ENCODE measurements at places on chromosomes 3 and 15. TPM values are rescaled to one million over a fixed set of nuclear protein-coding genes. Genes with fewer than 3 reads are reported as not detected.

Gene ZMAT3
- 15.1 TPM for polyA plus RNA-seq

Gene TICRR
- polyA plus RNA-seq, result not detected

Gene TMEM40
- not detected for polyA plus RNA-seq

Gene DPH6
- 16.9 TPM for polyA plus RNA-seq

GRCh38 chr15:44550256-44550655 lies 13.3 kb downstream of the EIF3J start:
- H3K4me3 ChIP-seq, result no peak overlapping the region
- peaks cover 17% of the 10 kb centered on the region for H3K4me1 ChIP-seq
- DNase-seq, result peak; percentile 16
- H3K36me3 ChIP-seq, result peaks cover 6% of the 10 kb centered on the region
- H3K27ac ChIP-seq, result peak overlapping the region; percentile 15

DNA sequence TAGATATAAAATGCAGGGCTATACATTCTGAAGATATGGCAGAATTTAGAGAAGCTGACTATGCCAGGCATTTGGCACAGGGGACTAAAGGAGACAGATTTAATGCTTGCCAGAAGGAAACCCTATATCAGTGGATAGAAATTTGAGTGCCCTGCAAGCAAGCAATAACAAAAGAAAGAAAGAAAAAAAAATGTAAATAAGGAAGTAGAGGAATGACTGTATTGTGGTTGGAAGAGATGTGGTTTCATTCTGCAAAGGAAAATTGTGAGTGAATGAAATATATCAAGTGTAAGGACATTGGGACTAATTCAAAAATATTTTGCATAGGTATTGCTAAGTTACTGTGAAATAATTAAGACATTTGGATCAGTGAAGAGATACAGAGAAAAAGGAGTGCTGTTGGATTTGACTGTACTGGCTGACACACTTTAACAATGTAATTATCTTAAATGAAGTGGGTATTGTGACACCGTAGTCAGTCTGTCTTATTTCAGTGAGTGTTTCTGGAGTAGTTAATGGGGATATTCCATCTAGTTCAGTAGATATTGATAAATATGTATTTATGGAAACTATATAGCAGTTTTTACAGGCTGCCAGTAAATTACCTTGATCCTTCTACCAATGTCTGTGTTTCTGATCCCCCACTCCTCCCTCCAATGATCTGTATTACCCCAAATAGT lies 418.2 kb downstream of the CNTN4 start:
- H3K4me3 ChIP-seq, result no peak overlapping the region
- DNase-seq, result no peak
- no peaks in the 10 kb centered on the region for H3K4me1 ChIP-seq
- H3K36me3 ChIP-seq, result no peaks in the 10 kb centered on the region
- H3K27me3 ChIP-seq, result no peaks in the 10 kb centered on the region

GRCh38 chr15:98614681-98615080 lies 33.7 kb upstream of the IGF1R start:
- H3K4me3 ChIP-seq, result no peak overlapping the region
- no peak overlapping the region for H3K27ac ChIP-seq

DNA sequence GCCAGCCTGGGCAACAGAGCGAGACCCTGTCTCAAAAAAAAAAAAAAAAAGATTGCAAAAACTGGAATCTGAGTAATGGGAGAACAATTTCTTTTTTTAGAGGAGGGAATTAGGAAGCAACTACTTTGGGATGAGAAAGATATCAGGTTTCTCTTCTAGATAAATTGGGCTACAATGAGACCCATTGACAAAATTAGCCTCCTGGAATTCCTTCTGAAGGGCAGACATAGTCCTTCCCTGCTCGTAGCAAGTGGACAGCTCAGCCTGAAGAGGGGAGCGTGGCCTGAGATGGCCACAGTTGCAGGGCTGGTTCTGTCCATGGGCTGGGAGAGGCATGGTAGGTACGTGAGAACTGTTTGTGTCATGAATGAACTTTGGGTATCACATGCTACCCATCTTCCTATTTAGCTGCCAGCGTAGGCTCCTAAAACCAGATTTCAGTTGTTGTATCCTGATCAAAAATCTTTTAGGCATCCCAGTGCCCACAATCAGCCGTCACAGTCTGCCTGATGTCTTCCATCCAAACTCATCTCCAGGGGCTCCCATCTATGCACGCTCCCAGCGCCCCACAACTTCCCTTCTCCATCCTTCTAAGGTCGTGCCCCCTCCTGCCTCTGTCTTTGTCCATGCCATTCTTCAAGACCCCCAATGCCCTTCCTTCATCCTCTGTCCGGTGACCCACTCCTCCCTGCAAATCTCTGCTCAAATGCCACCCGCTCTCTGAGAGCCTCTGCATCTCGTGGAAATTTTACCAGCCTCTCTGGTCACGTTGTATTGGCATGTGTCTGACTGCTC lies 92.0 kb upstream of the NR2E3 start:
- no peak for DNase-seq
- H3K4me1 ChIP-seq, result no peaks in the 10 kb centered on the region
- no peak overlapping the region for H3K27ac ChIP-seq
- H3K36me3 ChIP-seq, result no peaks in the 10 kb centered on the region
- peaks cover 6% of the 10 kb centered on the region for H3K27me3 ChIP-seq

DNA sequence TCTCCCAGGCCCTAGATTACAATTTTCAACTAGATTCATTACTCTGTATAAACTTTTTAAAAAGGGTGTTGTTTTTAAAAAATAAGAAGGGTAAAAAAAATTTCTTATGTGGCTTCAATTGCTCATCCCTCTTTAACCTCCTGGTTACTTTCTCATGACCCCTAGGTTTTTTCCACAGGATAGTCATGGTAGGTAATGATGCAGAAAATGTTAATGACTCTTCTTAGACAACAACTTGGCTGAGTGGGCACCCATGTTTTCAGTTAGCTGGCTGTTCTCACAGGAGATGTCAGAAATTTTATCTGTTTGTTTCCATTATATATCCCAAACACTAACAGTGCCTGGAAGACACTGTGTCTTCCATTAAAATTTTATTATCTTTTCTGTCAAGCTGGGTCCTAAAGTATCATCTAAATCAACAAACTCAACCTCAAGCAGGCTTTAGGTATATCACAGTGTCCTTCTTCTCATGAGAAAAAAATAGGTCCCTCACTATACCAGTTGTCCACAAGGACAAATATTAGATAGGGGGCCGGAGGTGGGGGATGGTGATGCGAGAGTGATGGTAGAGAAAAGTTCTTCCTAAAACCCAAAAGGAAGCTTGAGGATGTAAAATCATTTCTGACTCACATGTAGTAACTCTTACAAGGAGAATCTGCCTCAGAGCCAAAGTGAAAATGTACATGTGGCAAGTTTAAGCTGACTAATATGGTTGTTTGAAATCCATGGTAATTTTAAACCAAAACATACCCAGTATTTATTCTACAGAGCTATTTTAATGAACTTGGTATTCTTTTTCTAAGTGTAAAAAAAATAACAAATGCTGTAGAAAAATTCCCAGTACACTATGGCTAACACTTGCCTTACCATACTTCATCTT lies 43.3 kb downstream of the PLOD2 start:
- H3K4me3 ChIP-seq, result no peak overlapping the region
- H3K27me3 ChIP-seq, result no peaks in the 10 kb centered on the region
- no peak overlapping the region for H3K27ac ChIP-seq

- peaks cover 4% of the 10 kb centered on the region for H3K36me3 ChIP-seq
- no peak overlapping the region for H3K27ac ChIP-seq
- no peak overlapping the region for H3K4me3 ChIP-seq
- H3K27me3 ChIP-seq, result no peaks in the 10 kb centered on the region
- no peaks in the 10 kb centered on the region for H3K4me1 ChIP-seq
Measured at GRCh38 chr15:82554351-82554750, 14.1 kb upstream of the RPS17 start.

DNA sequence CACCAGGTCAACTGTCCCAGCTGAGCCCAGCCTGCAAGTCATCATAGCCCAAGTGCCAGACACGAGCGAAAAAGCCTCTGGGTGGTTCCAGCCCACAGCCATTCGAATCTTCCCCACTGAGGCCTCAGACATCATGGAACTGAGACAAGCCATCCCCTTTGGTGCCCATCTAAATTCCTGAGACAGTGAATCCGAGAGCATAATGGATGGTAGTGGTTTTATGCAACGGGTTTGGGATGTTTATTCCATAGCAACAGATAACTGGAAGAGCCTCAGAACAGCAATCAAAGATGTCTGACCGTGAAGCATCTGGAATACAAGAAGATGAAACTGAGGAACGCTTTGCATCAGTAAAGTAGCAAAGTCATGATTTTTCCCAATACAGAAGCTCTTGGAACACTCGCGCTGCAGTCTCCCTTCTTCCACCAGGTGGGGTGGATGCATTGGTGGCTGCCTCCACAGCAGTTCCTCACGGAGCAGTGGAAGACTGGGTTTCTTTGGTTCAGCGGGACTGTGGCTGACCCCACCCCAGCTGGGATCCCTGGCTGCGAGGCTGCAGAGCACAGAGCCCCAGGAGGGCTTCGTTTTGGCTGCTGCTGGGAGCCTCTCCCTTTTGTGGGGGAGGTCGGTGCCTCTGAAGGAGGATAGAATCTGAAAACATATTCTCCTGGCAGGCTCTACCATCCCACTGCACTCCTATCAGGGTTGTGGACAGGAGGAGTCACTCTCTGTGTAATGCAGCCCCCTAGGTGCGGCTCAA lies 26.4 kb upstream of the PDE8A start:
- peaks cover 7% of the 10 kb centered on the region for H3K27me3 ChIP-seq
- peak; percentile 69 for DNase-seq
- no peak overlapping the region for H3K27ac ChIP-seq
- H3K4me3 ChIP-seq, result no peak overlapping the region
- peaks cover 10% of the 10 kb centered on the region for H3K4me1 ChIP-seq

DNA sequence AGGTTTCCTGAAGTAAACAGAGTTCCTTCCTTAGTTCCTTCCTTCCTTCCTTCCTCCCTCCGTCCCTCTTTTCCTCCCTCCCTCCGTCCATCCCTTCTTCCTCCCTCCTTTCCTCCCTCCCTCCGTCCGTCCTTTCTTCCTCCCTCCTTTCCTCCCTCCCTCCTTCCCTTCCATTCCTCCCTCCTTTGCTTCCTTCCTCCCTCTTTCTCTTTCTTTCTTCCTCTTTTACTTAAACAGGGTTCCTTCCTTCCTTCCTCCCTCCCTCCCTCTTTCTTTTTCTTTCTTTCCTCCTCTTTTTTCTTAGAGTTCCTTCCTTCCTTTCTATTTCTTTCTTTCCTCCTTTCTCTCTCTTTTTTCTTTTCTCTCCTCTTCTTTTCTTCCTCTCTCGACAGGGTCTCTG lies 35.2 kb downstream of the ATR start:
- H3K27ac ChIP-seq, result no peak overlapping the region
- H3K4me1 ChIP-seq, result no peaks in the 10 kb centered on the region
- H3K27me3 ChIP-seq, result no peaks in the 10 kb centered on the region

DNA sequence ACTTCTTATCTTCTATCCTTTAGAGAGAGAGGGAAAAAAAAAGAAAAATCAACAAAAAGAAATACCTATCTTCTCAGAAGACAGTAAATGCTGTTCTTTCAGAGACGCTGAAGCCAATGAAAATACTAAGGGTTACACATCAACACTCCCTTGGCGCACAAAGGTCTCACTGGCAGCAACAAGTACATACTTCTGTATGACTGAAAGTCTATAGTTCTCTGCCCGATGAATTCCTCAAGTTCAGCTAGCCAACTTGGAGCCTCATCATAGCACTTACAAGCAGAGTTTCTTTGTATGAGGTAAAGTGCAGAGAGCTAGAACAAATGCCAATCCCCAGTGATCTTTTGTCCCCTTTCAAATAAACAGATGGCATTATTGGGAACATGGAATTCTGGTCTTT lies 62.7 kb downstream of the CPNE4 start:
- DNase-seq, result no peak
- H3K4me1 ChIP-seq, result no peaks in the 10 kb centered on the region
- no peaks in the 10 kb centered on the region for H3K36me3 ChIP-seq
- peaks cover 4% of the 10 kb centered on the region for H3K27me3 ChIP-seq

GRCh38 chr3:173410436-173410835 lies 12.9 kb downstream of the NLGN1 start:
- no peak for DNase-seq
- H3K27ac ChIP-seq, result no peak overlapping the region
- H3K36me3 ChIP-seq, result no peaks in the 10 kb centered on the region
- H3K27me3 ChIP-seq, result peaks cover 2% of the 10 kb centered on the region
- H3K4me3 ChIP-seq, result no peak overlapping the region
- H3K4me1 ChIP-seq, result no peaks in the 10 kb centered on the region

- no peak for DNase-seq
- no peak overlapping the region for H3K27ac ChIP-seq
- H3K4me3 ChIP-seq, result no peak overlapping the region
- H3K4me1 ChIP-seq, result no peaks in the 10 kb centered on the region
Measured at GRCh38 chr15:41610048-41610447, 50.2 kb upstream of the MGA start.

DNA sequence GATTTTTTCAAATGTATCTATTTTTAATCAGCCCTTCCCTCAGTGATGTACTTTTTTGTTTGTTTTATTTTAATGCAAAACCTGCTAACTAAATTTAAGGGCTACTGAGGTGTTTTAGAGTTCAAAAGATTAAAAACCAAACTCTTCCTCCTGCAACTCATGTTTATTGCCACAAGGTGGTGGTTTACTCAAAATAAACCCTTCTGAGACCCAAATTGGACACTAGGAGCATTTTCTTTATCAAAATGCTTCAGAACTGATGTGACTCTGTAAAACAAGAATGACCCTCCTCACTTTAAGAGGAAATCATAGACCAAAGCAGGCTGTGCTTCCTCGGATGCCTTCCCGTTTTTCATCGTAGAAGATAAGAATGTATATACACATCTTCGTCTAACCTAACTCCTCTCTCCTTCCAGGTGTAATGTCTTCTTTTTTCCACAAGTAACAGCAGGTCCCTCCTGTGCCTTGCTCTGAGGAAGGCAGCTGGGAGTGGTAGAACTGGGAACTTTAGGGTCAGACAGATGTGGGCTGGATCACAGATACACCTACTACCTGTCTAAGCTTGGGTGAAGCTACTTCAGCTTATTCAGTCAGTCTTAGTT lies 2.9 kb upstream of the NME9 start:
- DNase-seq, result peak; percentile 21
- H3K36me3 ChIP-seq, result no peaks in the 10 kb centered on the region
- H3K4me1 ChIP-seq, result peaks cover 14% of the 10 kb centered on the region
- H3K27ac ChIP-seq, result peak overlapping the region; percentile 20
- peaks cover 2% of the 10 kb centered on the region for H3K27me3 ChIP-seq
- no peak overlapping the region for H3K4me3 ChIP-seq

GRCh38 chr15:39854161-39854560 lies 65.9 kb downstream of the GPR176 start:
- no peak for DNase-seq
- H3K27me3 ChIP-seq, result no peaks in the 10 kb centered on the region
- no peaks in the 10 kb centered on the region for H3K4me1 ChIP-seq
- H3K36me3 ChIP-seq, result no peaks in the 10 kb centered on the region
- no peak overlapping the region for H3K27ac ChIP-seq

All from naive thymus-derived CD8-positive, alpha-beta T cell (primary cell).